ENCODE measurements at places on chromosomes 4 and X. TPM values are rescaled to one million over a fixed set of nuclear protein-coding genes. Genes with fewer than 3 reads are reported as not detected.

GRCh38 chr4:20883231-20883630 lies 183.0 kb downstream of the PACRGL start:
- H3K27me3 ChIP-seq: no peaks in the 10 kb centered on the region
- no peak overlapping the region for H3K4me3 ChIP-seq
- no peaks in the 10 kb centered on the region for H3K4me1 ChIP-seq

GRCh38 chr4:155703486-155704247 lies 37.0 kb downstream of the GUCY1A1 start:
- no peak overlapping the region for H3K4me3 ChIP-seq
- no peaks in the 10 kb centered on the region for H3K36me3 ChIP-seq

DNA sequence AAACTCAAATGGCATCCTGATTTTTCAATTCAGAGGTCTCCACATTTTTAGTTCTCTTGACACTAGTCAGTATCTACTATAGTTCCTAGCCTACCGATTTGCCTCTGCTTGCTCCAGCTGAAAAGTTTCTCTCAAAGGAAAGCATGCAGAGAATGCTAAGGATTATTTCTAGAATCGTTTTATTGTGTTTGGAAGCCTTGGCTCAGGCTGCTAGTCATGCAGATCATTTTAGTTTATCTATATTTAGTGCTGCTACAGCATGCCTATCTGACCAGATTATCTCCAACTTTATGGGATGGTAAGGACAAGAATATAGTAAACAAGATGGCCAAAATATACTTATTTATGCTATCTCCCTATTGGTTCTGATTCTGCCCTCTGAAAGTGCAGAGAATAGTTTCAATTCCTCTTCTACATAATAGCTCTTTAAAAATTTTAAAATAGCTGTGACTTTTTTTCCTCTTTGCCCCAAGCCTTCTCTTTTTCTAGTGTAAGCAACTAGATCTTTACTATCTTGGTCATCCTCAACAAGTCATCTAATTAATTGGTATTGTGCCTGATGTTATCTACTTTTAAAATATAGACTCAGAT lies 15.7 kb upstream of the DRP2 start:
- H3K27ac ChIP-seq: no peak overlapping the region
- DNase-seq: no peak
- H3K4me3 ChIP-seq: no peak overlapping the region
- no peaks in the 10 kb centered on the region for H3K36me3 ChIP-seq
- peaks cover 5% of the 10 kb centered on the region for H3K4me1 ChIP-seq

DNA sequence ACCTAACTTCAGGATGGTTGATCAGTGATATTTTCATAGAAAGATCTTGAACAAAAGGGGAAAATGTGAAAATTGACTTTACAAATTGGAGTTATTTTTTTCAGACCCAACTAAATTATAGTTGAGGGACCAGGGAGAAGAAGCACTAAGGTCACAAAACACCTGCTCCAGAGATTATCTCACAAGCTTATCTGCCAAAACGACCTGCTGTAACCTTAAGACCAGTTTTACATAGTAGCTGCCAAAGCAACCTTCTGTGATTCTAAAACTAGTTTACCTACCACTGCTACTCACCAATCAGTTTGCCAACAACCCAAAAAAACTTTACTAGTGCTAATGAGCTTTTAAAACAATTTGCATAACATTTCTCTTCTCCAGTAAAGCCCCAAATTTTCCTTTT lies 972.1 kb downstream of the C4orf33 start:
- no peaks in the 10 kb centered on the region for H3K4me1 ChIP-seq
- no peak overlapping the region for H3K4me3 ChIP-seq
- no peak overlapping the region for H3K27ac ChIP-seq

Gene UCP1
- 0.46 TPM for total RNA-seq

Gene ZNF518B
- 33.1 TPM for total RNA-seq

Gene NSG1
- total RNA-seq: 10.6 TPM
